ENCODE measurements at places on chromosomes 1 and 21.

- DNase-seq, result no peak
These were observed 115.1 kb downstream of the ETS2 start for GRCh38 chr21:38920631-38921398.

GRCh38 chr1:53025034-53025768 is 36.8 kb upstream of the PODN start:
- DNase-seq, result no peak

DNA sequence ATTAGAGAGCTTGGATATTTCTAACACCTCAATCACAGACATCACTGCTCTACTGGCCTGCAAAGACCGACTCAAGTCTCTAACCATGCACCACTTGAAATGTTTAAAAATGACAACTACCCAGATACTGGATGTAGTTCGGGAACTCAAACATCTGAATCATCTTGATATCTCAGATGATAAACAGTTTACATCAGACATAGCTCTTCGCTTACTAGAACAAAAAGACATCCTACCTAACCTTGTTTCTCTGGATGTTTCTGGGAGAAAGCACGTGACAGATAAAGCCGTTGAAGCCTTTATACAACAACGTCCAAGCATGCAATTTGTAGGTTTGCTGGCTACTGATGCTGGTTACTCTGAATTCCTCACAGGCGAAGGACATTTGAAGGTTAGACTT is 45.1 kb downstream of the ZYG11B start:
- no peak for DNase-seq

DNA sequence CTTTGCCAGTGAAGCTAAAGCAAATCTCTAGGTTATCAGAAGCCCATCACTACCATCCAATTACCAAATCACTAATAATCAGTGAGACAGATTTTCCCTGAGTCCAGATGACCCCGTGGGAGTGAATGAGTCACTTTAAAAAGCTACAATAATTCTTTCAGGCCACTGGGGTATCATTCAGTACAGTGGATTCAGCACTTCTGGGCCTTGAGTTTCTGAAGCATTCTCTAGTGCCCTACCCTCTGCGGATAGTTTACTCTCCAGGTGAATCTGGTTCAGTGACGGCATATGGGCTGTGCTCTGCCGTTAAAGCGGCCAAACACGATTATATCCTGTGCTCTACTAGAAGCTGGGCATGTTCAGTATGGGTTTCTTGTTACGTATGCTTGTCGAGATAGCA is 26.1 kb downstream of the NR5A2 start:
- no peak for DNase-seq

- DNase-seq, result no peak
These were observed 100.4 kb downstream of the SLC45A1 start for GRCh38 chr1:8418301-8418700.

Measured in stimulated activated CD4-positive, alpha-beta T cell treated with anti-CD3 and anti-CD28 coated beads, Interleukin-1b, Interleukin-23, amount 100 ng/mL, for 4 hours (primary cell).